CD4-positive, alpha-beta T cell treated with Interleukin-21 for 1 hour (primary cell): ENCODE measurements at places on chromosomes 3 and 15.

DNA sequence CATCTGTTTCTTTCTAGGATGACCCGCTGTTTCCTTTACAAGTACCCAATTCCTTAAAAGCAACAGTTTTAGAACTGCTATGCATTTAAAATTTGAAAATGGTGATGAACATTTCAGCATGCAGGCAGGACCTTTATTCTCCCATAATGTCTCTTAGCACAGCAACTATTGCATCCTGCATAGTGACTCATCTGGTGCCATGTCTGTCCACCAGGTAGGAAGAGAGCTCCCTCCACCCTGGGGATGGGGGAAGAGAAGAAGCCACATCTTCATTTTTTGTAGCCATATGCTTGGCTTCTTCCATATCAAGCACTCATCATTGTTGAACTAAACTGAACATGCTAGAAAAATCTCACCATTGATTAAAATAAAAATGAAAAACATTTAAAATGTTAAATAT is 9.9 kb downstream of the GPR15 start:
- DNase-seq, result no peak

DNA sequence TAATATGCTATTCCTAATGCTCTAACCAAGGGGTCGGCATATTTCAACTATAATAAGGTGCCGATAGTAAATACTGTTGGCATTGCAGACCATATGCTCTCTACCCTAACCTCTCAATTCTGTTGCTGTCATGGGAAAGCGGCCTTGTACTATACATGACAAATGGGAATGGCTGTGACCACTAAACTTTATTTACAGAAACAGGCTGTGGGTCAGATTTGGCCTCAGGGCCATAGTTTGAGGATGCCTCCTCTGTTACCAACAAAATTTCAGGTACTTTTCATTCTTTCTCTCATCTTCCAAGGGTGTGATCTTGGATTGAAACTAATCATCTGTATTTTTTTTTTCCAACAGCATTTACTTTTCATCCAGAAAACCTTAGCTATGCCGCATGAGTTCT is 242.0 kb downstream of the MAGI1 start:
- DNase-seq, result no peak

GRCh38 chr3:170429050-170429449 is 10.4 kb downstream of the CLDN11 start:
- DNase-seq, result peak; percentile 6

- peak; percentile 40 for DNase-seq
These were observed 68.7 kb downstream of the TRAK1 start for GRCh38 chr3:42159706-42160472.

GRCh38 chr3:37221407-37221806 is 47.0 kb upstream of the LRRFIP2 start:
- DNase-seq, result no peak
